ENCODE measurements at places on chromosomes 7 and 10. TPM values are rescaled to one million over a fixed set of nuclear protein-coding genes. Genes with fewer than 3 reads are reported as not detected.

GRCh38 chr10:49168831-49169500 lies 19.2 kb downstream of the TMEM273 start:
- H3K4me1 ChIP-seq = no peaks in the 10 kb centered on the region
- no peak for DNase-seq

- no peaks in the 10 kb centered on the region for H3K36me3 ChIP-seq
- H3K27me3 ChIP-seq = 0 out of 2 replicates have a peak, but pooled peaks cover 6% of the 10 kb centered on the region
- no peak overlapping the region for H3K27ac ChIP-seq
- no peak for DNase-seq
- no peak overlapping the region for H3K4me3 ChIP-seq
- H3K4me1 ChIP-seq = no peaks in the 10 kb centered on the region
These were observed 403.5 kb upstream of the RNF32 start for GRCh38 chr7:156236936-156237599.

GRCh38 chr10:96676272-96677112 lies 43.8 kb downstream of the PIK3AP1 start:
- H3K4me1 ChIP-seq = peaks cover 17% of the 10 kb centered on the region
- H3K27me3 ChIP-seq = no peaks in the 10 kb centered on the region
- no peak overlapping the region for H3K27ac ChIP-seq
- H3K36me3 ChIP-seq = no peaks in the 10 kb centered on the region
- no peak overlapping the region for H3K4me3 ChIP-seq
- no peak for DNase-seq

GRCh38 chr7:16940776-16941175 lies 59.0 kb upstream of the AGR3 start:
- H3K4me3 ChIP-seq = no peak overlapping the region
- no peaks in the 10 kb centered on the region for H3K4me1 ChIP-seq

GRCh38 chr10:24419066-24419465 lies 210.1 kb downstream of the KIAA1217 start:
- H3K4me3 ChIP-seq = no peak overlapping the region
- no peak overlapping the region for H3K27ac ChIP-seq
- H3K36me3 ChIP-seq = no peaks in the 10 kb centered on the region
- H3K4me1 ChIP-seq = peaks cover 7% of the 10 kb centered on the region
- no peak for DNase-seq
- H3K27me3 ChIP-seq = no peaks in the 10 kb centered on the region

Gene LLCFC1
- total RNA-seq = not detected

Gene GRM3
- not detected for total RNA-seq
